ENCODE measurements at places on chromosomes 7 and 10. TPM values are rescaled to one million over a fixed set of nuclear protein-coding genes. Genes with fewer than 3 reads are reported as not detected.

Gene TACR2
- not detected for total RNA-seq

Gene POLR1F
- total RNA-seq, result 21.4 TPM

Gene KCNK18
- not detected for total RNA-seq

Gene FZD8
- 13.0 TPM for total RNA-seq

Gene MYO3A
- total RNA-seq, result not detected

Gene LIPM
- not detected for total RNA-seq

Gene RNF32
- 3.6 TPM for total RNA-seq

All from MCF 10A (cell line).